ENCODE measurements at places on chromosomes 1 and 21.

DNA sequence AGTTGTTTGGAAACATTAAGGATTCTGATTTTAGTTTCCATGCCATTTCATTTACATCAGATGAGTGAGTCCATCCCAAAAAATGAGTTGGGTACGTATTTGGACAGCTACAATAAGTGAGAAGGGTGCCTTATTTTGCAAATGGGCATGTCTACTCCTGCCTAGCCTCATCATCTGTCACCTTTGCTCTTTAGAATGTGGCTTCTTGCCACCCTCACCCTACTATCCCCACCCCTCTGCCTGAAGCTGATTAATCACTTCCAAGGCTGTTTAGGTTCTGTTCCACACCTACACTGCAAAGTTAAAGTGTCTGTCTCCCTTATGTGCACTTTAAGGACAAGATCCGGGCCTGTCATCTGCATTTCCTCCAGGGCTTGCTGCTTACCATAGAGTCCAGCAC lies 61.2 kb downstream of the ST6GALNAC5 start:
- DNase-seq, result no peak

DNA sequence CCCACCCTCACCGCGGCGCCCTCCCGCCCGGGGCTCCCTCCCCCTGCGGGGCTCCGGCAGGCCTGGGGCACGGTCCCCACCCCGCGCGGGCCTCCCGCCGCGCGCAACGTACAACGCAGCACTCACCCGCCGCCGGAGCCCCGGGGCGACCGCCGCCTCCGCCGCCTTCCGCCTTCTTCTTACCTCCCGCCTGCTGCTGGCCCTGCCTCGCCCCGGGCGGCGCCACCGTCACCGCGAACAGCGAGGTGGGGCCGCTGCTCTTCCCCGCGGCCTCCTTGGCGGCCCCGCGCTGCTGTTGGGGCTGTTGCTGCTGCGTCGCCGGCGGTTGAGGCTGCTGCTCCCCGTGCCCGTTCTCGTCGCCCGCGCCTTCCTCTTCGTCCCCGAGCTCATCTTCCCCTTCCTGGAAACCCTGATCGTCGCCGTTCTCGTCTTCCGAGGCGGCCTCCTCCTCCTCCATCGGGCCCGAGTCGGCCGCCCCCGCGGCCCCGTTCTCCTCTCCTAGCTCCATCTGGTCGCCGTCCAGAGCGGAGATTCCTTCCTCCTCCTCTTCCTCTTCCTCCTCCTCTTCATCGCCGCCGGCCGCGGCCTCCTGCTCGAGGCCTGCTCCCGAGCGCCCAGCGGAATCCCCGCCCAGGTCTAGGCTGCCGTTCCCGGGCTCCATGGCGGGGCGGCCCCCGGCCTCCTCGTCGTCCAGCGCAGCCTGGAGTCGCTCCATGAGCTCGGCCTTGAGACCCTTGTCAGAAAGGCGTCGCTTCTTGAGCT lies 671 bp downstream of the HNRNPU start:
- DNase-seq, result no peak

GRCh38 chr1:38068220-38068979 lies 21.8 kb upstream of the POU3F1 start:
- DNase-seq, result no peak

GRCh38 chr1:15314328-15315281 lies 67.6 kb downstream of the FHAD1 start:
- no peak for DNase-seq

GRCh38 chr1:206094024-206094423 lies 23.2 kb downstream of the AVPR1B start:
- DNase-seq, result no peak

DNA sequence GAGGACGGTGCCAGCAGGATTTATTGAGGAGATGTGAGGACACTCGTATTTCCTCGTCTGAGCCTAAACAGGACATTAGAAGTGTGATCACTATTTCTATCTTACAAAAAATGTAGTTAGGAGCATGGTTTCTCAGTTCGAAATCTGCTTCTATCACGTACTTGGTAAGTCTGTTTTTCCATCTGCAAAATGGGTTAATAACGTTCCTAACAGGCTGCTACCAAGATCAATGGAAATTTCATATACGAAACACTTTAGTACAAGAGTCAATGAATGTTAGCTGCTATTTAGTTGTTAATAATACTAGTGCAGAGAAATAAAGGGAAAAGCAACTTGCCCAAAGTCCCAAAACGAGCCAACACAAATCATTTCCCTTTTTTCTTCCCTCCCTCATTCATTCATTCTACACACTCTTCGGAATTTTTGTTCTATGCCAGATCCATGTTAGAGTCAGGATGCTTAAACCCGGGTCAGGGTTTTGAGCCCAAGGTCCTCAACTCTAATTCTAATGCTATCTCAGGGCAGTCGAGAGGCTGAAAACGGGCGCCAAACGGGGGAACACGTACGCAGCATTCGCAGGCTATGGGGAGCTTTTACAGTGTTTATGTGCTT lies 608 bp downstream of the SNRNP40 start:
- DNase-seq, result no peak

GRCh38 chr1:188941986-188942385 lies 1535.7 kb downstream of the BRINP3 start:
- no peak for DNase-seq

GRCh38 chr1:109065137-109065536 lies 10.7 kb downstream of the TAF13 start:
- no peak for DNase-seq

- no peak for DNase-seq
These were observed 125.1 kb upstream of the FGGY start for GRCh38 chr1:59171788-59172187.

- DNase-seq, result no peak
These were observed 11.7 kb upstream of the SH3GLB1 start for GRCh38 chr1:86692641-86693040.

DNA sequence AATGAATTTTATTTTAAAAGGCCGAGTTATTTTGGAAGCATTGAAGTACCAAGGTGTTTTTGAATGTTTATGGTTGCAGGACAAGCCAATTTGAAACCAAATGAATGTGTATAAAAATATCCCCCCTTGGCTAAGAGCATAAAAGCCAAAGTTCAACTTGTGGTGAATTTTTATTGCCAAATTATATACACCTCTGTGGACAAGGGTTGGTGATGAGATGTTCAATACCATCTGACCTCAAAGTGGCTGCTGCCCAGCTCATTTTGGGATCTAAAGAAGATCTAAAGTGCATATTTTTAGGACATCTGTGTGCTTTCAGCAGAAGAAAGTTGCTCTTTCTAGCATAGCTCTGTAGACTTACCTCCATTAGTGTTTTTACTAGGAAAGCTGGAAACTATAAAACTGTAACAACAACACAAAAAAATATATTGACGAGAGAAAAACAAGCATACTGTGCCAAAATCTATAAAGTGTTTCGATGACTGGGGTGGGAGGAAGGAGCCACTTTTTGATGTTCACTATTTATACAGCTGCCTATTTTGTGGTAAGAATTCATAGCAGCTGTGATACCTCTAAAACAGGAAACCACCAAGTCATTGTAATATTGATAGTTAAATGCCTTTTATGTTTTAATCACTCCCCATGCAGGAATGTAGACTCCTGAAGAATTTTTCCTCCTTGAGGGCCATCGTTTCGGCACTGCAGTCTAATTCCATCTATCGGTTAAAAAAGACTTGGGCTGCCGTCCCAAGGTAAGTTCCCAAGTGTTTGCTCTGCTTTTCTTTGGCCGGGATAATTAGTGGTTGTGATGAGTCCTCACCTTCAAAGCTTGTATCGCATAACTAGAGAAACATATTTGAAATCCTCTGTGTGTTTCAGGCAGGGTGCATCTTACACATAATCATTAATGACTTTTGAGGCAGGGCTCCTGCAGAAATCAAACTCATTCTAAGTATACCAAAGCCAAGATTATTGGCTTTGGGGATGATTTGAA lies 83.2 kb downstream of the RGL1 start:
- DNase-seq, result no peak

- no peak for DNase-seq
These were observed 31.3 kb downstream of the INKA2 start for GRCh38 chr1:111707906-111708305.

GRCh38 chr1:214198571-214198970 lies 82.4 kb upstream of the SMYD2 start:
- no peak for DNase-seq

DNA sequence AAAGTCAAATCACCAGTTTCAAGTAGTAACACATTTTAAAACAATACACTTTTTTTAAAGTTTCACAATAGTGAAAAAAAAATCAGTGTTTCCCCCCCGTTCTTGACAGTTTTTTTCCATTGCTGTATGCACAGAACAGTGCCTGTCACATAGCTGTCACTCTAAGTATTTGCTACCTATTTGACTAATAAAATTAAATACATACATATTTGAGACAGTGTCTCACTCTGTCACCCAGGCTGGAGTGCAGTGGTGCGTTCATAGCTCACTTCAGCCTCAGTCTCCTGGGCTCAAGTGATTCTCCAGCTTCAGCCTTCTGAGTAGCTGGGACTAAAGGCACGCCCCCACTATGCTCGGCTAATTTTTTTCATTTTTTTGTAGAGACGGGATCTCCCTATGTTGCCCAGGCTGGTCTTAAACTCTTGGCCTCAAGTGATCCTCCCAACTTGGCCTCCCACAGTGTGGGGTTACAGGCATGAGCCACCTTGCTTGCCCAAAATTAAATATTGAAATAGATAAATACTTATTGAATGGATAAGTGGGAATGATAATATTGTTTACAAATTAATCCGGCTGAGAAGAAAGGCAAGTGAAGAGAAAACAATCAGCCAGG lies 12.6 kb upstream of the RHBG start:
- DNase-seq, result no peak

DNA sequence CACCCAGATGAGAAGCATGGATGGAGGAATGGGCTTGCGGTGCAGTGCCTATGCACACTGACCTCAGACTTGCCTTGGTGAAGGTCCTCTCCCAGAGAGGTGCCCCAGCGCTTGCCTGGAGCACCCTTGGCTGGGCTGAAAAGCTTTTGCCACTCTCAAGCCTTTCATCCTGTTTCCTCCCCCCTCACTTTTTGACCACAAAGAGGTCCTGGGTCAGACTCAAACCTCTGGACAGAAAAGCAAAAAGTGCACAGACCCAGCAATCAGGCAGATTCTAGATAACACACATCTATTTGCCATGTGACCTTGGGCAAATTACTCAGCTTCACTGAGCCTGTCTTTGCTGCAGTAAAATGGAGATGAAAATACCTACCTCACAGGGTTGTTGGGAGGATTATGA lies 7.3 kb downstream of the TMEM35B start:
- no peak for DNase-seq

- no peak for DNase-seq
These were observed 15.2 kb downstream of the ZNF697 start for GRCh38 chr1:119632841-119633240.

DNA sequence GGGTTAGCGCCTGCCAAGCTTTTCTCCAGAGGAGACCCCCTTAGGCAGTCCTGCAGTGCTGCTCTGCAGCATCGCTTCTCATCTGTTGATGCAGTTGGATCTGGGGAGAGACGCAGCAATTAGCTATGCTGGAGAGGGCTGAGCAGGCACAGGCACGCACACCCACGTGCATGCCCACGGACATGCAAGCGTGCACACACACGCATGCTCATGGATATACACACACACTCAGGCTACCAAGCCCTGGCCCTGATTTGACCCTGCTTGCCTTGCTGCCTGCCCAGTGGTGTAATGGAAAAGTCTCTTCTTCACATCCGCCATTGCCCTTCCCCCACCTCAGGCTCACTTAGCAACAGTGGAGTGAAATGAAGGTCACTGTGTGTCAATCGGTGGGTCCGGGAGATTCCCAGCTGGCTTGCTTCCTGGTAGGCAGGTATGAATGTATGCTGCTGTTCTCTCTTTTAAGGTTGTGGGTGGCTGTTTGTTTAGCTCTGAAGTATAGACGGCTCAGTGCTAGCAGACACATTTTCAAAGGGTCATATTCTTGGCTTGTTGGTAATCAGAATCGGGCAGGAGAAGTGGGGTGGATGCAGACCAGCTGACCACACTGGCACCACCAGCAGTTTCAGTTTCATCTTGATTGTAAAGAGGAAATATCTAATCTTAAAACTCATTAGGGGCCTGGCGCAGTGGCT lies 9.5 kb downstream of the ATP1B1 start:
- DNase-seq, result no peak

- DNase-seq, result no peak
These were observed 13.9 kb downstream of the SNIP1 start for GRCh38 chr1:37540036-37540785.

DNA sequence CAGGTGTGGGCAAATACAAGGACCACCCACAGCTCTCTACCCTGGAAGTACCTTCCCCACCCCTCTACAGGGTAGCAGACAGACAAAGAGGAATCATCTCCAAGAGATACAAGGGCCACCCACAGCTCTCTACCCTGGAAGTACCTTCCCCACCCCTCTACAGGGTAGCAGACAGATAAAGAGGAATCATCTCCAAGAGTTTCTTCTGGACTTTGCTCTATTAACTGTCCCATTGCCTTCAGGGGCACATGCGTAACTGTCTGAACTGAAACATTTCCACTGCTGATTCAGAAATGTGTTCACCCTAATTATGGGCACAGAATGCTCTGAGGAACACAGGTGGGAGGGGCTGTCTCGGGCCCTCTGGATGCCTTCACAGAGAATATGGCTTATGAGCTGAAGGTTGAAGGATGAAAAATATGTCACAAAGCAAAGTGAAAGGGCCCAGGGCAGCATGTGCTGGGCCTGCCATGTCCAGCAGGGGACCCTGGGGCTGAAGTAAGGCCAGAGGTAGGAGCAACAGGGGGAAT lies 43.9 kb downstream of the ZNF281 start:
- DNase-seq, result no peak

- DNase-seq, result no peak
These were observed 61.6 kb downstream of the PTPRC start for GRCh38 chr1:198700396-198700795.

DNA sequence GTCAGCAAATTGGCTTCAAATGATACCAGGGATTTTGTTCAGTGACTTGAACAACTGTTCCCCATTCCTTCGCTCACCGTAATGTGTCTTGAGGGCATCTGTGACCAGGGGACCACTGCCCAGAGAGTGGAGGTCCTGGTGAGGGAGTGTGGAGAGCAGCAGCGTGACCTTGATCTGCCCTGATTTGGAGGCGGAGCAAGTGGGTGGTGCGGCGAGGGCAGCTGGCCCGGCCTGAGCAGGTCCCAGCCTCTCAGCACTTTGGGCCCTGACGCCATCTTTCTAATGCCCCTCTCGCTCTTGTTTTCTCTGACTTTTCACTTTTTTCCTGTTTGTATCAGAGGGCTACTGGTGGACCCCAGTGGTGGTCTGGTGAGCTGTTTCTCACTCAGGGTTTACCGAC lies 31.1 kb downstream of the DIP2A start:
- no peak for DNase-seq

DNA sequence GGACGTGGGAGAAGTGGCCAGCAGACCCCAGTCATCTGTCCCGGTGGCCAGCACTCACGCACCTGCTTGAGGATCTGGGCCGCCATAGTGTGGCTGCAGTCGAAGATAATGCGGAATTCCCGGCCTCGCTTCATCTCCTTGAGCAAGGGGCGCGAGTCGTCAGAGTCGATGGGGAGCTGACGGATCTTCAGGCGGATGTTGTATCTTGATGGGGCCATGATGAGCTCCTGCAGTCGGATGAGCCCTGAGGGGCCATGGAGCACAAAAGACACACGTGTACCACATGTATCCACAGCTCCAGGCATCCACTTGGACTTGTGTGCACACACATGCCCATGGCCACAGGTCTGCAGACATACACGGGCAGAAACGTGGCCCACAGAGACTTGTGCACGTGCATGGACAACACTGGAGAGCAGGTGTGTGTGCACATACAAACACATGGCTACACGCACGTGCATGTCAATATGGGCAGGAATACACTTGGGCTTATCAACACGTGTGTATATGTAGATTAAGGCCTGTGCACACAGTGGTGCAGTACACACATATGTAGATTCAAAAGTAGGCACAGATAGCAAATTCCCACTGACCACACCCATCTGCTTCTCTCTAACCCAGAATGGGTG lies 162.1 kb downstream of the GRIK3 start:
- no peak for DNase-seq

- no peak for DNase-seq
These were observed 45.1 kb downstream of the TMEM53 start for GRCh38 chr1:44628962-44629756.

Measured in activated CD8-positive, alpha-beta memory T cell treated with anti-CD3 and anti-CD28 coated beads for 1 hour (primary cell).